ENCODE measurements at places on chromosomes 6 and 20.

GRCh38 chr6:140636271-140636907 is 1261.9 kb upstream of the CITED2 start:
- DNase-seq = no peak

DNA sequence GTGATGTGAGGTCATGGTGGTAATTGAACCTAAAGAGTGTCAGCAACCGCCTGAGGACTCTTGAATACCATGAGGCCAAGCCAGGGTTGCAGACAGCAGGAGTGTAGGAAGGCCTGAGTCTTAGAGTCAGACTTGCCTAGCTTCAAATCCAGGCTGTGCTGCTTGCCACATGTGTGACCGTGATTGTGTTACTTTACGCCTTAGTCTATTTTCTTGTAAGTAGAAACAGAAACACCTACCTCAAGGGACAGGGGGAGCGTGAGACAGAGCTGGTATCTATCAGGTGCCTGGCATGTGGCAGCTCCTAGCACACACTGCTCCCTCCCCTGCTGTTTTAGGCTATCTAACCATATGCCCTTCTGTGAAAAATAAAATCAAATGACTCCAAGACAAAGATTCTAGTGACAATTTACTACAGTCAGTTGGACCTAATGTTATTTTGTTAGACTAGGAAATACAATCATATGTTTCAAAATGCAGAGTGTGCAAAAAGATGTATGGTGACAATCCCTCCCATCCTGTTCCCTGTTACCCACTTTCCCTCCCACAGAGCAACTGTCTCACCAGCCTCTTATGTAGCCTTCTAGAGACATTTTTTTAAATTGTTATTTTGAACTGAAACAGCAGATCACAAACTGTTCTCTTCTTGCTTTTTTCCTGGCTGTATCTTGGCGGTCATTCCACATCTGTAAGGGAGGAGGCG is 21.7 kb downstream of the TAF8 start:
- no peak for DNase-seq

GRCh38 chr6:23952245-23952644 is 173.8 kb upstream of the NRSN1 start:
- no peak for DNase-seq

- no peak for DNase-seq
Measured at GRCh38 chr6:73134588-73134987, 90.7 kb downstream of the KHDC1L start.

GRCh38 chr20:22453244-22454080 is 130.9 kb downstream of the FOXA2 start:
- DNase-seq = no peak

DNA sequence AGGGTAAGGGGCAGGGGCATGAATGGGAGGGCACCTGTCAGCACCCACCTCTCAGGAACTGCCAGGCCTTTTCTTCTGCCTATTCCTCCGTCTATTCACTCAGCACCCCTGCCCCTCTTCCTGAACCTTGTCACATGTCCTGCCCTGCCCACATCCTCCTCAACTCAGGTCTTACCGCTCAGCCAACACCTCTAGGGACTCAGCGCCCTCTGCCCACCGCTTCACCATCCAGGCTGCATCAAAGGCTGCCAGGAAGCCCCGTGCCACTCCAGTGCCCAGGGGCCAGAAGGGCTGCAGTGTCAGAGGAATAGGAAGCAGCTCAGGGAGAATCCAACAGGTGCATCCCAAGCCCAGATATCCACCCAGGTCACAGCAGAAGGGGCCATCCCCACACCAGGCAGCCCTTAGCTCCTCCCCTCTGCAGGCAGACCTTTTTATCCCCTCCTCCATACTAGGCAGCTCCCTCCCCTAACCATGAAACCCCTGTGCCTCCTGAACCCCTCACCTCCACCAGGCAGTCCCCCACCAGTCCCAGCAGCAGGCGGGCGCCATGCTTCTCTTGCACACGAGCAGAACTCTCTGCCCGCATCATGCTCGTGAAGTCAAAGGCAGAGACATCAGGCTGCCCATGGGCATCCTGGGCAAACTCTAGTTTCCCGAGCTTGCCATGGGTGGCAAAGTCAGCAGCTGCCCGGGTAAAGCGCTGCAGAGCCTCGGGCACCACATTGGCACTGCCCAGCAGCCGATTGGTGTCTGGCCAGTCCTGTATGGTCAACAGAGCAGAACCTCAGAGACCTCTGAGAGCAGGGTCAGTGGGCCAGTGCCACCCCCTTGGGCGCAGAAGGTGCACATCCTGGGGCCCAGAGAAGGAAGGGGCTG is 5.5 kb downstream of the MICAL1 start:
- peak; percentile 51 for DNase-seq

- no peak for DNase-seq
Measured at GRCh38 chr6:408599-409102, 17.1 kb downstream of the IRF4 start.

GRCh38 chr20:4817230-4817671 is 95.5 kb downstream of the PRND start:
- no peak for DNase-seq
